ENCODE measurements at places on chromosomes 4 and X.

- DNase-seq, result no peak
Measured at GRCh38 chr4:98639108-98639507, 19.3 kb downstream of the TSPAN5 start.

GRCh38 chrX:134782796-134783195, 124.5 kb upstream of the PLAC1 start:
- DNase-seq, result no peak

DNA sequence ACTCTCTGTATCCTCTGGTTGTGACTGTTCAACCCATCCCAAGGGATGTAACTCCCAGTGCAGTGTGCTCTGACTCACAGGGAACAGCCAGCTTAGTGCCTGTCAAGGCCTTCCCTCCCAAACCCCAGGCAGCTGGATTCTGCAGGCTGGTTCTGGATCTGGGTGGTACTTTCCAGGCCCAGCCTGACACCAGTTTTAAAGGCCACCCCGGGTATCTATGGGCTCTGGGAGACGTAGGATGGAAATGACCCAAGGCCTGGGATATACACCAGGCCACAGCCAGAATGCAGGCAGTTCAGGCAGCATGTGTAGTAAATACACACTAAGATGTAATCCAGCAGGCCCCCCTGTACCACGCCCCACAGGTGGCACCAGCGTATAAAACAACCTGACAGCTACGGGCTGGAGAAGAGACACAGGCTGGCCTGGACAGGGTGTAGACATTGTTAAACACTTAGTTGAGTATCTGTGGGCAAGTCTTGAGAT, 64.2 kb downstream of the SPINK2 start:
- DNase-seq, result no peak

GRCh38 chr4:159925770-159926169, 822.9 kb downstream of the RAPGEF2 start:
- no peak for DNase-seq

DNA sequence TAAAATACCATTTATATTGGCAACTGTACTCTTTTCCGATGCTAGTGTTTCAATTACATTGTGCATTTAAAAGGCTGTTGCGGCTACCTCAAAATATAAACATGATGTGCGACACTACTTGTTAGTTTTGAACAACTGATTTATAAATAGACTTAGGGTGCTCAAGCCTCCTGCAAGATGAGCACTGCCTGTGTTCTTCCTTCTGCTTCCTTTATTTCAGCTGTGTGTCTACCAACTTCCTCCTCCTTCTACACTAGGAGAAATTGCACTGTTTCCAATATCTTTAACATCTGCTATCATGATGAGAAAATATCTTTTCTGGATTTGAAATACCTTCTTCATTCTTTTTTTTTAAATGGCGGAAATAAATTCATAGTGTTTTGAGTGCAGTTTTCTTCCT, 24.0 kb downstream of the TET2 start:
- DNase-seq, result no peak

- peak; percentile 57 for DNase-seq
Measured at GRCh38 chr4:1058198-1058996, 47.0 kb downstream of the FGFRL1 start.

DNA sequence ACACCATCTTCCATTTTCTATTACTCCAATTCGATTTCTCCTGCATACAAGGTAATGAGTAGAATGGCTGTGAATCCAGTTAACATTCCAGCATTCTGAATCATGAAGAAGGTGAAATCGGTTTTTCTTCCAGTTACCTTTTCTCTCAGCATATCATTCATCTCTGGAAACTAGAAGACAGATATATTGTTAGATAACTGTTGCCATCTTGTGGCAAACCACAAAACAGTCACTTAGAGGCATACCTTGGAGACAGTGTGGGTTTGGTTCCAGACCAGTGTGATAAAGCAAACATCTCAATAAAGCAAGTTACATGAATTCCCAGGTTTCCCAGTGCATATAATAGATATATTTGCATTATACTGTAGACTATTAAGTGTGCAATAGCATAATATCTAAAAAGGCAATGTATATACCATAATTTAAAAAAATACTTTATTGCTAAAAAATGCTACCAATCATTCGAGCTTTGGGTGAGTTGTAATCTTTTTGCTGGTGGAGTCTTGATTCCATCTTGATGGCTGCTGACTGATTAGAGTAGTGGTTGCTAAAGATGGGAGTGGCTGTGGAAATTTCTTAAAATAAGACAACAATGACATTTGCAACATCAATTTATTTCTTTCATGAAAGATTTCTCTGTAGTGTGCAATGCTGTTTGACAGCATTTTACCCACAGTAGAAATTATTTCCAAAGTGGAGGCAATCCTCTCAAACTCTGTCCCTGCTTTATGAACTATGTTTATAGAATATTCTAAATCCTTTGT, 82.1 kb downstream of the SLC39A8 start:
- no peak for DNase-seq

- DNase-seq, result no peak
Measured at GRCh38 chr4:172344308-172344938, 531.2 kb downstream of the GALNTL6 start.

- DNase-seq, result no peak
Measured at GRCh38 chr4:94175553-94176261, 32.0 kb upstream of the SMARCAD1 start.
